ENCODE measurements at places on chromosomes 6 and 20.

DNA sequence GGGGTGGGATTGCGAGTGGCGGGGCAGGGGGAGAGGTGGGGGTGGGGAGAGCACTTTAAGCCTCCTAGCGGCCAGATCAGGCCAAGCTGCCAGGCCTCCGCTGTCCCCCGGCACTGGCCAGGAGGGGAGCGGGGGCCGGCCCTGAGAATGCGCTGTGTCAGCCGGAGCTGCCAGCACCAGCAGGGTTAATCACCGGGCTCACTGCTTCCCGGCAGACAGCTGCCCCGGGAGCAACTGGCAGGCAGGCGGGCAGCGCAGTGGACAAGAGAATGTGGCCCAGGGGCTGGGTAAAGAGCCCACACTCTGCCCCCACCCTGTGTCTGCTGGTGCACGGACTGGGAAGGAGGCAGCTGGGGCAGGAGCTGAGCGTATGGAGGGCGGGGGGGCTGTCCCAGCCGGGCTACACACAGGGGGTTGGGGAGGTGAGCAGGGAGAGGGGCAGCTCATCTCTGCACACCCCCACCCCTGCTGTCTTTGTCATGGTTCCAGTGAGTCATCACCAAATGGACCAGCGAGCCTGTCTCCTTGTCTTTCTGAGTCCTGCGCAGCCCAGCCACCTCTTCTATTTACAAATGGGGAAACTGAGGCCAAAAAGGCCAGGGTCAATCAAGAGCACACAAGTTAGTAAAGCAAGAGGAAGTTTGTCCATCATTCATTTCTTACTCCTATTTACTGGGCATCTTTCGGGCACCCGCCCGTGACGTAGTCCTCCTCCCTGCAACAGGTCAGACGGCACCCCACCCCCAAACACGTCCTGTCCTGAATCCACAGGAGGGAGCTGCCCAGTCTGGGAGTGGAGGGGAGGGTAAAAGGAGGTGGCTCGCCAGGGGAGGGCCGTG lies 2.1 kb upstream of the LAMA5 start:
- DNase-seq, result no peak

DNA sequence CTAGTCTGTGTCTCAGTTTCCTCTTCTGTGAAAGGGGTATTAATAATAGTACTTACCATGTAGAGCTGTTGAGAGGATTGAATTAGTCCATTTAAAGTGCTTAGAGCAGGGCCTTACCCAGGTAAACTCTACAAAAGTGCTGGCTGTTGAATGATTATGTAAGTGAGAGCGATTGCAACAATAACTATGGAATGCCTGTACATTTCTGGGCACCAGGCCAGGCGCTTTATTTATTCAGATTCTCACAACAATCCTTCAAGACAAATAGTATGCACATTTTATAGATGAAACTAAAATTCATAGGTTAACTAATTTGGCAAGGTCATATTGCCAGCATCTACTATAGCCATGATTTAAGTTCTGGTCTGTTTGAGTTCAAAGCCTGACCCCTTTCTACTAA lies 78.3 kb upstream of the MMS22L start:
- no peak for DNase-seq

GRCh38 chr6:52152711-52153160 lies 33.4 kb upstream of the IL17A start:
- DNase-seq, result peak; percentile 2

GRCh38 chr20:39939241-39939865 lies 749.7 kb downstream of the MAFB start:
- no peak for DNase-seq

- DNase-seq, result no peak
These were observed 1.4 kb downstream of the GFOD1 start for GRCh38 chr6:13485923-13486562.

DNA sequence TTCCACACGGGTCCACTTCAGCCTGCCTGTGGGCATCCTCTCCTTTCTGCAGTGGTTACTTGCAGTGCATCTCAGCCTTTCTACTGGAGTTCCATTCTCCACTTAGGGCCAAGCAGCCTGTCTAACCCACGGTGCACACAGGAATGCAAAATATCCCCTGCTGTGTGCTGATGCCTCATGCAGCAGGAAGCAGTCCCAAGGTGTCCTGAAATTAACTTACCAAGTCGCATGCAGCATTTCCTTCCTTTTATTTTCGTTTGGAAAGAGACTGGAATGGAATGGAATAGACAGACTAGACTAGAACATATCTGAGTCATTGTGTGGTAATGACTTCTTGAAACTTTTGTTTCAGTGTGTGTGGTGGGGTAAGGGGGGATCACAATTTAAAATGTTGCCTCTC lies 25.9 kb upstream of the FOXQ1 start:
- no peak for DNase-seq

- no peak for DNase-seq
These were observed 90.6 kb upstream of the MLN start for GRCh38 chr6:33894438-33894837.

DNA sequence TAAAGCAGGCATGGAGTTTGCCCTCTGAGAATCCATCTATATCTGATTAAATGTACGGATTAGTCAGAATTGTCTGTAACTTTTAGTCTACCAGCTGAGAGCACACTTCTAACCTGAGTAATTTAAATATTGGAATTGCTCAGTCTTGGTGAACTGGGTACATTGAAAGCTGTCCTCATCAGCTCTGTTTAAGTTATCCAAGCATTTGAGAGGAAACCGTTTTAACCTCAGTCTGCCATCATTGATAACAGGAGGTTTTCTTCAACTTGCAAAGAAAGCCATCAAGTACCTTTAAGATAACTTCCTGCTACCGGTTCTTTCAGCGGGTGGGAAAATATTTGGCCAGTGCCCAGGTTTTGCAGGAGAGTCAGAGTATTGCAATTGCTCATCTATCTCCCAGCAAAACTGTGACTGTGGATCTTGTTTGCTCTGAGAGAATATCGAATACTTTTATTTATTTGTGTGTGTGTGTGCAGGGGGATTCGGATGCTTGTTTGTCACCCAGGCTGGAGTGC lies 31.1 kb upstream of the F13A1 start:
- no peak for DNase-seq

DNA sequence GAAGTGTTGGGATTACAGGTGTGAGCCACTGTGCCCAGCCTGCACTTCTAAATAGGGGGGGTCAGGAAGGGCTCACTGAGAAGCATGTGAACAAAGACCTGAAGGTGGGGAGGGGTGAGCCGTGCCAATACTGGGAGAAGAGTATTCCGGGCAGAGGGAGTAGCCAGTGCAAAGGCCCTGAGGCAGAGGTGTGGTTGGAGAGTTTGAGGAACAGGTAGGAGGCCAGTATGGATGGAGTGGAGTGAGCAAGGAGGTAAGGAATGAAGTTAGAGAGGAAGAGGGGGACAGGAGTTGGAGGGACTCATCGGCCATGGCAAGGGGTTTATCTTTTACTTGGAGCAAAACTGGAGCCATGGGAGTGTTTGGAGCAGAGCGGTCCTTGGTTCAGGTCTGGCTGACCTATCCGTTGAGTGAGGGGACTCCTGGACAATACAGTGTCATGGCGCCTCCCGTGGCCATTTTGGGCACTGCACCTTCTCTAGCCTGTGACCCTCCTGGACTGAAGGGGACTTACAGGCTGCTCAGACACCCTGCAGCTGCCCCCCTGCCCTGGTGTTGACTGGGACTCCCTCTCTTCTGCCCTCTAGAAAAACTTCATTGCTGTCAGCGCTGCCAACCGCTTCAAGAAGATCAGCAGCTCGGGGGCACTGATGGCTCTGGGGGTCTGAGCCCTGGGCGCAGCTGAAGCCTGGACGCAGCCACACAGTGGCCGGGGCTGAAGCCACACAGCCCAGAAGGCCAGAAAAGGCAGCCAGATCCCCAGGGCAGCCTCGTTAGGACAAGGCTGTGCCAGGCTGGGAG lies 12.1 kb downstream of the FOXS1 start:
- DNase-seq, result peak; percentile 38

- no peak for DNase-seq
These were observed 13.9 kb downstream of the NR2E1 start for GRCh38 chr6:108179741-108180140.

GRCh38 chr6:45543298-45544235 lies 165.8 kb upstream of the SUPT3H start:
- no peak for DNase-seq

GRCh38 chr6:150987371-150987828 lies 121.9 kb downstream of the MTHFD1L start:
- peak; percentile 15 for DNase-seq

DNA sequence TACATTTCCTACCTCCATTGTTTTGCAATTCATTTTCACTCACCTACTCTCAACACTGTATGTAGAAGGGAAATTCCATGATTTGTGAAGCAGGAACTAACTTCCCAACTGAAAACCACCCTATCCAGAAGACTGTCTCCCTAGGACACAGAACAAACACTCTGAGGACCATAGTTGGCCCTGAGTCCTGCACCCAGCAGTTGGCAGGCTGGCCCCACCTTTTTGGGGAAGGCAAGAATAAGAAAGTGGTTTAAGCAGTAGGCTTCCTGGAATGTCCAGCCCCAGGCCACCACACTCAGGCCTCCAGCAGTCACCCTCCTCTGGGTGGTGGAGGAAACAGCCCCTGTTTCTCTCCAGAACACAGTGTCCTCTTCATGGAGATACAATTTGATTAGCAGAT lies 258.8 kb downstream of the ARHGAP18 start:
- no peak for DNase-seq

DNA sequence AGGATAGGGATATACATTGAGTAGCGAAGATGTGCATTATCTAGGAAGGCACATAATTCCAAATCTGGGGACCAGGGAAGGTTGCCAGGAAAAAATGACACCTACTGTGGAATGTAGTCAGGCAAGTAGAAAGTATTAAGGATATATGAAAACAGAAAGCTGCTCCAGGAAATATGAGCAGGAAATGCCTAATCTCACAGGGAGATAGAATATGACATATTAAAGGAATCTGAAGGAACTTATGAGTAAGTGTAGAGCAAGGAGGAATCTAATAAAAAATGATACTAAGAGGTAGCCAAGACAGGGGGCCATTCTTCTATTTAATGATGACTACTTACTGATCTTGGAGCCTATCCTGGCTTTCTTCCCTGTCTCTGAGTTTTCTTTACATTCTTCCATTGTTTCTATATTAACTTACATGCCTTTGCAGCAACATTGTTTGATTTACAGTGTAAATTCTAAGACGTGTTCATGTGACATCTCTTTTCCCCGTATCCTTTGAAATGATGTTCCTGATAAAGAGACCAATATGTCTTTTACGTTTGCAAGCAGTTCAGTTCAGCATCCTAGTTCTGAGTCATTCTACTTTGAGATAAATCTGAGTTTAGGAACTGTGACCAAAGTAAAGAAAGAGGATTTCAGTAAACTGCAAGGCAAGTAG lies 58.6 kb downstream of the TINAG start:
- DNase-seq, result no peak

DNA sequence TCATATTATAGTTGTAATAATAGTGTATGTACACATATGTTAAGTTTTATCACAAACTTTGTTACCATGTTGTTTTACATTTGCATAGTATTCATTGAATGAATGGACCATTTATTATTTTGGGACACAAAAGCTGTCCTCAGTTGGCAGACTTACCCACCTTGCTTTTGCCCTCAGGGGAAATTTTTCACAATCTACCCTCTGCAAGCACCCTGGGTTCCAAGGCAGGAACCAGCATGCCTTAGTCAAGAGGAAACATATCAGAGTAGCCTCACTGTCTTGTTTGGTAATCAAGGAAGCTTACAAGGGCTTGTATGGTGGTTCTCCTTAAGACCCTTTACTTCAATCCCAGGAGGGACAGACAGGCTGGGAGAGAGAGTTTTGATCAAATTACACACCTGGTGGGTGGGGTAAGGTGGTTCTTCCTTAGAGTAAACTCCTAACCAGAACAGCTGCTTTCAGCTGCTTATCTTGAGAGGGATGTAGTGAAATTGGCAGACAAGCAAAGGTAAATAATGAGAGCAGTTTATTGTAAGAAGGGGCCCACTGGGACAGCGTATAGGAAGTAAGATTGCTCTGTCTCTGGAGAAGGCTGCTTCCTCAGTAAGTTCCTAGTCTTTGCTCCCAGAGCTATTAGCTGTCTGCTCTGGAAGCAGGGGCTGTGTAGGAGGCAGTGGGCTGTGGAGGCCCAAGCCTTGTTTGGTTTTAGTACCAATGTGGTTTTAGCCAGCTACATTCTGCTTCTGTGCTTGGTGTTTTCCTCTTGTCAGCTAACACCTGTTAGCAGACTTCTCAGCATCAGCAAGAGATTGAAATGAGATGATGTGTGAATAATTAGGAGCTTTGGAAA lies 31.1 kb downstream of the BRPF3 start:
- no peak for DNase-seq

DNA sequence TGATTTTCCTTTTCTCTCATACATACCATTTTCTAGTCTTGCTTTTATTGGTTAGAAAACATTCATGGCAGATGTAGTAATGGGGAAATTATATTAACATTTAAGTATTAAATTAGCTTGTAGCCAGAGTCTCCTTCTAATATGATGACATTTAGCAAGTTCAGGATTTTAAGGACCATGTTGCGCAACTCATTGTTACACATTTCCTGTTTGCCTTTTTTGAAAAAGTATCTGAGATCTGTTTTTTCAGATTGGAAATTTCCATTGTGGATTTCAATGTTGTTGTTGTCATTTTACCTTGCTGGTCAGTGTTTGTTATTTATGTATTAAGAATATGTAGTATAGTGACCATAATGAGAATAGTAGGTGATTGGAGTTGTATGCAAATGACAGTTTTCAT lies 38.7 kb downstream of the CDKAL1 start:
- DNase-seq, result no peak

DNA sequence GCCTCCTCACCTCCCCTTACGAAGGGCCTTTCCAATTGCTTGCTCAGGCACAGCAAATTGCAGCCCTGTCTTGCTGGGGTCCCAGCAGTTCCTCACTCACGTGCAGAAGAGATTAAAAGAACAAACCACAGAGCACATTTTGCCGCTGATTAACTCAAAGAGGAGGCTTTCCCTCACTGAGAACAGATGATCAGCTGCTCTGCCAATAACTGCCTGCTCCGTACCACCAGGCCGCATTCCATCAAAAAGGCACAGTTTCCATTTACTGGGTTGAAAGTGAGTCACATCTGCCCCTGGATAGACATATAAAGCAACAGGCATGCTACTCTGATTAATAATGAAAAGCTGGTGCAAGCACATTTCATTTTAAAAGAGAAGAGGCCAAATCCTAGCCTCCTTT lies 446.8 kb downstream of the PTPRT start:
- no peak for DNase-seq

- DNase-seq, result no peak
These were observed 56.4 kb downstream of the ADTRP start for GRCh38 chr6:11722220-11722619.

GRCh38 chr6:19608546-19608945 lies 228.6 kb upstream of the ID4 start:
- DNase-seq, result no peak

- DNase-seq, result peak; percentile 41
These were observed 17.8 kb downstream of the TMEM30A start for GRCh38 chr6:75266716-75267291.

DNA sequence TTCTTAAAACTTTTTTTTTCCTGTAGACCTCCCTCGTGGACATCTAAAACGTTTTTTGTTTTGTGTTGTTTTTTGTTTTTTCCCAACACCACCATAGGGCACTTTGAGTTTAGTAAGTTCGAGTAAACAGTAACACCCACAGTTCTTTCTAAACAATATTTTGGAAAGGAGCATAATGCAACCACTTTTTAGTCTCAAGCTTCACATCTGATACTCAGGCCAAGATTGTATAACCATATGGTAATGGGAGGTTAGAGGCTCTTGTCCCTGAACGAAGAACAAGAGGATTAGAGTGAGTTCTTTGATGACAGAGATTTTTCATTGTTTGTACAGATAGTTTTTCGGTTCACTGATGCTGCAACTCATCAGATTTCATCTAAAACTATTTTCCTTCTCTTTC lies 144.6 kb downstream of the MTHFD1L start:
- DNase-seq, result no peak

All from CD4-positive, alpha-beta memory T cell (primary cell).